ENCODE measurements at places on chromosomes 2 and 18.

- DNase-seq, result peak; percentile 13
These were observed 60.2 kb downstream of the CD8B2 start for GRCh38 chr2:106547164-106547903.

GRCh38 chr2:124753842-124754241 lies 728.8 kb downstream of the CNTNAP5 start:
- DNase-seq, result no peak

DNA sequence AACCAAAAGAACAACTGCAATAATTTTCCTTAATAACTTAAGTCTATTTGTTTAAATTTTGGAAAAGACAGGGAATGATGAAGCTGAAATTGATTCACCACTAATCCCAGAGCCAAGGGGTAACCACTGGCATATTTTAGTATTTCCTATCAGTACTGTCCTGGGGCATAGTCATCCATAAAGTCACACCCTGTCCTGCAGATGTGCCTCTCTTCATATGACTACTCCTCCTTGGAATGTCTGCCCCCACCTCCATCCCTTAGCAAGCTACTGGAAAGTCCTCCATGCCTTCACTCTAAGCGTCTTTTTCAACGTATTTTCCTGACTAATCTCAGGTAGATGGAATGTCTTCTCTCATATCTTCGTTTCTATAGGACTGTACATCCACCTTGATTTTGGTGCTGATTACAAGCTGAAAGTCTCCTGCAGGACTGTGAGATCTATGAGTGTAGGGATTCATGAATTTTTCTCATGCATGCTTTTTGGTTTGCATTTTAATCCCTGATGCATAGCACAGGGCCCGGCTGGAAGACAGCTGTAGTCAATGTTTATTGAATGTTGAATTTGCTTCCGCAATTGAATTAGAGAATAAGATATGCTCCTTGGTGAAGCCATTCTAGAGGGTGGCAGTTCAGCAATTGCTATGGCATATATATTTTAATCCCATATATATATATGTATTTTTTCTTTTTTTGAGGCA lies 85.6 kb downstream of the MOGAT1 start:
- peak; percentile 48 for DNase-seq

- DNase-seq, result peak; percentile 89
These were observed 17.2 kb downstream of the FHOD3 start for GRCh38 chr18:36314754-36315153.

GRCh38 chr2:73232403-73233153 lies 461 bp downstream of the PRADC1 start:
- DNase-seq, result no peak

GRCh38 chr2:205661281-205661680 lies 21.0 kb upstream of the NRP2 start:
- DNase-seq, result no peak

All from choroid plexus epithelial cell (primary cell).